Hypothalamus (tissue), 51 donors: ENCODE measurements at places on chromosomes 11 and 22.
A peak's percentile ranks its signal among the peaks of the same experiment; 100 is the strongest.

- DNase-seq = no peak
Observed at GRCh38 chr11:3085052-3085451, 27.8 kb upstream of the CARS1 start.

DNA sequence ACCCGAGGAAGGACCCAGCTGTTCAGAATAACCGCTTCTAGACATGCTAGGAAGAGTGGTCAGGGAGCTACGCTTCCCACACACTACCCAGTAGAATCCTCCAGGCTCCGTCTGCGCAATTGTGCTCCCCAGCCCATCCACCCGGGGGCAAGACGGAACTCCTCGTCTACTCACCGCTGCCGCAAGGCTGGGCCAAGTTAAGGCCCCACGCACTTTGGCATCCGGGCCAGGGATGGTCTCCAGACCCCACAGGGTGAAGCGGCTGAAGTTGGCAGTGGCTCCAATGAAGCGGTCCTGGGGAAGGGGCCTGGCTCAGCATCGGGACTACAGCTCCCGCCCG, 757 bp downstream of the RNASEH2C start:
- no peak for DNase-seq

DNA sequence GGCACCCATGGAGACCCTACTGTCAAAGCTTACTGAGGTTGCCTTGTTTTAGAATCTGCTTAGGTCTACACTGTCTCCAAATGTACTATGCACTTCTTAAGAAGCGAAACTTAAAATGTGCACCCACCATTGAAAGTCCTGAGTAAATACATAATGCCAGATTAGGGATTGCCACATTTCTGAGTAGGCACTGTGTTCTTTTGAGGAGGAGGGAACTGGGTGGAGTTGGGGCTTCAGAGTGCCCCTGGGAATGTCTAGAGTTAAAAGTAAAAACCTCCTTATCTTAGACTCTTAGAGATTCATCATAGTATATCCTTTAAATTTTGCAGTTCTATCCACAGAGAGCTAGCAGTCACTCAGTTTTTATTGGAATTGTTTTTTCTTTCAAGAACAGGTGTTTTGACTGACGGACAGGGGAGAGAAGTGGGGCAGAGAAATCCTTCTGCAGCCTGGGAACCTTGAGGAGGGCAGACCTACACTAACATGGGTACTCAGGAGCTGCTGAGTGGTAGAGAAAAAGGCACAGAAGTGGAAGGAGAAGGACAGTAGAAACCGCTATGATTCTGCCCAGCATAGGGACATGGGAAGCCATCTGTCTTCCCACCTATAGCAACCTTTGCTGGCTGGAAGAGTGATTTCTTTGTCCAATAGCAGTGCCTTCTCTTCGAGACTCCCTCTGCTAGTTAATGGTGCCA, 33.4 kb upstream of the MICAL2 start:
- no peak for DNase-seq

DNA sequence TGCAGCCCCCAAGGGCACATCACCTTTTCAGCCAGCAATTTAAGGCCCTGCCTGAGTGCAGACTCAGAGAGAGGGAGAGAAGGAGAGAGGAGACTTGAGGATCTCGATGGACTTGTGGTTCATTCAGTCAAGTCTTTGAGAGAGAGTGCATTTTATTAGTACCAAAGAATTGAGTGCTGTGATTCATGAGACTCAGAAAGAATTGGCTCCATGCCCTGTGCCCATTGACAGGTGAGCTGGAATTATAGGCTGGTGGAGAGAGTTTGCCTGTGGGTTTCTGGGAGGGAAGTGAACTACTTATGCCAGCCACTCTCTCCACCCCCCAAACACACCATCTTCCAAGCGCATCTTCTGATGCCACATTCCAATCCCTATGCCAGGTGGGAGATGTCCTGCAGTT, 236.8 kb downstream of the MN1 start:
- DNase-seq = no peak

DNA sequence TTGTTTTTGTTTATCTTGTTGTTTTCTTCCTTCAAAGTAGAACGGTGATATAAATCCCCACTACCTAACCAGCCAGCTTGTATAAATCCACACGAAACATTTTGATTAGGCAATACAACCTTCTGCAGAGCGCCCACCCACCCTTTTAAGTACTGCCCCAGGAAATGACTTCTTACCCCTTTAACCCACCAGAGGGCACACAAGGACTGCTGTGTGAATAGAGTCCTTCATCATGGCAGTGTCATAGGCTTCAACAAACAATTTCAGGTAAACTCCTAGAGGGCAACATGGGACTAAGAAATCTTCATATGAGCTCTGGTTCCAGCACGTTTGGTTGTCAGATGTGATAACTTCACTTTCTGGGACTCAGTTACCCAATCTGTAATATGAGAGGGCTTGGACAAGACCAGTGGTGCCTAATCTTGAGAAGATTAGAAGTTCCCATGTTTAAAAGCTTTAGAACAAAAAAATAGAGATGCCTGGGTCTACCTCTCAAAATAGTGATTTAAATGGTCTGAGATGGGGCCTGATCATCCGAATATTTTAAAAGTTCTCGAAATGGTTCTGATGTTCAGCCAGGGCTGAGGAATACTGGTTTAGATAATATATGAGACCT, 56.1 kb downstream of the PIWIL4 start:
- peak; percentile 21 for DNase-seq

- no peak for DNase-seq
Observed at GRCh38 chr11:69145050-69145380, 10.7 kb upstream of the SMIM38 start.

DNA sequence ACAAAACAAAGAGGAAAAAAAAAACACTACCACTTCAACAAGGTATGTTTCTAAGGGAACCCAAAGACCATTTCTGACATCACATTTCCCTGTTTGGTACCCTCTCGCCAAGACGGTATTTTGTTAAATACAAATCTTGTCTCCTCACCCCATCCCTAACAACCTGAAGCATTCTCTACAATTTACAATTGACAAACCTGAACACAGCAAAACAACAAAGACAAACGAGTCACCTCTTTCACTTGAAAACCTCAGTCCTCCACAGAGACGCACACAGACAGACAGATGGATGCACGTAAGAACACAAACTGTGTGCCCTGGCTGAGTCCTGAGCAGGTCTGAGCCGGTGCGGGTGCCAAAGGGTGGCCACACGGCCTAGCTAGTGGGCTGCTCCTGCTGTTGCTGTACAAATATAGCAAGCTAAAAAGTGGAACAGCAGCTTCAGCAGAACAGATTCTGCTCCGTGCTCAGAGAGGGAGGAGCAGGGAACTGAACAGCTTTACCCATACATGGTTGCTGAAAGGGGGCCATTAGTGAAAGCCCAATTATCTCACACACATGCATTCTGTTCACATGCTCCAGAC, 28.5 kb downstream of the CELF1 start:
- no peak for DNase-seq

DNA sequence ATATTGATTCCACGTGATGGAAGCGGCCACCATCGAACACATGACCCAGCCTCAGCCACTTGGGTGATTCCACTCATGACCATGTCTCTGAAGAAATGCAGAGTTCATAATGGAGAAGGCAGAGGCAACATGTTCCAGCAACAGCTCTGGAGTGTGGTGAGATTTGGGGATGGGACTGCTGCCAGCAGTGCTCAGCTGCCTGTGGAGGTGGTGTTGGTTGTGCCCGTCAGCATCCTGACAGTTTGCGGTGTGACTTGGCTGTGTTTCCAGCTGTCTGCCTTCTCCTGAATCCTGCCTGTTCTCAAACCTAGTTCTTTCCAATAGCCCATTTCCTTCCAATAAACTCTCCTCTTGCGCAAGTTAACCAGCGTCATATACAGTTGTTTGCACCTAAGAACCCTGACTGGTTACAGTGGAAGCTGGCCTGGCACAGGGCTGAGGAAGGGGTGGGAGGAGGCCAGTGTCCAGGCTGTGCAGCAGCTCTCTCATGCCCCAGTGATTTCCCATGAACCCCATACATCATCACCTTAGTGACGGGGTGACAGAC, 22.0 kb upstream of the OR8B8 start:
- no peak for DNase-seq

- no peak for DNase-seq
Observed at GRCh38 chr11:109731451-109731850, 309.5 kb downstream of the C11orf87 start.

DNA sequence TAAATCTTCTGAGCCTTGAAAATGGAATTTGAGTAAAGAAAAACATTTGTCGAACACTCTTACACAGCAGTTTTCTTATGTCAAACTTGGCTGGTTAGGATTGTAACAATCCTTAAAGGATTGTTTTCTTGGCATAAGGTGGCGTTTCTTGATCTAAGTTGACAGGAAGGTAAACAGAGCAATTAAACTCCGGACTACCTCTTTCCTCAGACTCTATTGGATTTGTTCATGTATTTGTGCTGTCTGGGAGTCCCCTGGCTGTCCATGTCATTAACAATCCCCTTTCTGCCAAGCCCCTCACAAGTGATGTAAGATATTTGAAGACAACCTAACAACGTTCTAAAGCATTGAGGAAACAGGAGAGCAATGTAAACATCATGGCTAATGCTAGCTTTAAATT, 222.5 kb upstream of the SNX19 start:
- DNase-seq = no peak

DNA sequence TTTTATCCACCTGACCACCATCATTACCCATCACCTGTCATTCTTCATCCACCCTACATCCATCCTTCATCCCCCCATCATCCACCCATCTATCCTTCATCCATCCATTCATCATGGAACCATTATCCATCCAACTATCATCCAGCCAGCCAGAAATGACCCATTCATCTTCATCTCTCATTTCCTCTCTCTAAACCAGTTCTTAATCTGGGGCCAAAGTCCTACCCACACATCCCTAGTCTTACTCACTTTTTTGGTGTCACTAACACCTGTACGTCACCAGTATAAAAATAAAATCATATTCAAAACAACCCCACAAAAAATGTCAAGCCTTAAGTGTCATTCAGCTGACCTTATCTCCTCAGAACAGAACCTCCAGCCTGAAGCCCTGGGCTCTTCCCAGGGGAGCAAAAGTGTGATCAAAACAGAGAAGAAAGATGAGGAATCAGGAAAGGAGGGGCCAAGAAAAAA, 12.3 kb downstream of the SPI1 start:
- DNase-seq = no peak

DNA sequence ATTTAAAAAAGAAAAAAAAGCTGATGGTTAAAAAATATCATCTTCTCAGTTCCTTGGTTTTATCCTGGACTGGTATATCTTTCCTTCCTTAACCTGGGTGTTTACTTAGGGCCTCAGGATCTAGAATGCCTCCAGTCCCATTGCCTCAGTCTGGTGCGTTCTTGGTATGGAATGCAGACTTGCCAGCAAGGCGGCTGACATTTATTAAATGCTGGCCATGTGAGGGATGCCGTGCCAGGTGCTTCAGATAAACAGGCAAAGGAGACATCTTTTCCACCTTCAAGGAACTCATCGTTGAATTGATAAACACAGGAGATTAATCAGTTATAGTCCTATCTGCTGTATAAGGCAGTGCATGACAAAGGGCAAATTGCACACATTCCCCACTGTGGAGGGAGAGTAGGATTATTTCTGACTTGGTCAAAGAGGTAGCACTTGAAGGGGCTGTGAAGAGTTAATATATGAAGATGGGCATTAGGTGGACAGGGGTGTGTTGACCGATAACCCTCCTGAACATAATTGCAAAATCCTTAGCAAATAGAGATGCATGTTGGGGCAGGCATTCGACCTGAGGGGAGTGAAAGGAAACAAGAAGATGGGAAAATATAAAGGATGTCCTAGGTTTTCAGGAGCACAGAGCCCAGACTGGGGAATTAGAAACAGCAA, 54.4 kb downstream of the ALX4 start:
- DNase-seq = no peak

DNA sequence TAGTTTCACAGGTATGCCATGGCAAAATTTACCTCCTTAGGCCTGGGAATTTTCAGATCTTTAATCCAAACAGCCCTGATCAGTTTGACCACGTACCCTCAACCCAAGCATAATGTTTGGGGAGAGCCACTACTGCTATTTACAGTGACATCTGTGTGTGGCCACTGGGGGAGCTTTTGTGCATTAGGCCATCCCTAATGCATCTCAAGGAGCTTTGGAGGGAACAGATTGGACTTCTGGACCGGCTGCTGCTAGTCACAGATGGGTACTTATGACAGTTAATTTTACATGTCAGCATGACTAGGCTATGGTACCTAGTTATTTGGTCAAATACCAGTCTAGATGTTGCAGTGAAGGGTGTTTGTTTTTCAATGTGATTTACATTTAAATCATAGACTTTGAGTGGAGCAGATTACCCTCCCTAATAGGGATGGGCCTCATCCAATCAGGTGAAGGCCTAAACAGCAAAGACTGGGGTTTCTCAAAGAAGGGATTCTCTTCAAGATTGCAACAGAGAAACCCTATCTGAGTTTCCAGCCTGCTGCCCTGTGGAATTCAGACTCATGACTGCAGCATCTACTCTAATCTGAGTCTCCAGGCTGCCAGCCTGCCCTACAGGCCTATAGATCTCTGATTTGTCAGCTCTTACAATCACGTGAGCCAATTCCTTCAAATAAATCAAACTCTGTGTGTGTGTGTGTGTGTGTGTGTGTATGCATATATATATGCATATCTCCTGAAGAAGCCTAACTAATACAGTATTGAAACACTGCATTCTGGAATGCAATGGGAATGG, 38.0 kb upstream of the GALNT18 start:
- no peak for DNase-seq

- no peak for DNase-seq
Observed at GRCh38 chr22:45469281-45470073, 33.2 kb upstream of the FBLN1 start.

DNA sequence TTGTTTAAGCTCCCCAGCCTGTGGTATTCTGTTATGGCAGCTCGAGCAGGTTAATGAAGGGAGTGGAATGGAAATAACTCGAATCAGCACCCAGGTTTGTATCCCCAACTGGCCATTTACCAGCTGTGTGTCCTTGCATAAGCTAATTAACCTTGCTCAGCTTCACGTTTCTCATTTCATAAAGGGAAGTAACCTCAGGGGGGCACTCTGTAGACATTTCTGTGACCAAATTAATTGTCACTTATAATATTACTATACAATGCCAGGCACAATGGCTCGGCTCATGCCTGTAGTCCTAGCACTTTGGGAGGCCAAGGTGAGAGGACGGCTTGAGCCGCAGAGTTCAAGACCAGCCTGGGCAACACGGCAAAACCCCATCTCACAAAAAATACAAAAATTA, 13.8 kb downstream of the ADA2 start:
- no peak for DNase-seq
